Type B pancreatic cell (in vitro differentiated cells): ENCODE measurements at places on chromosomes 16 and 17. TPM values are rescaled to one million over a fixed set of nuclear protein-coding genes. Genes with fewer than 3 reads are reported as not detected.

- DNase-seq, result no peak
Measured at GRCh38 chr16:82197540-82198240, 27.7 kb upstream of the MPHOSPH6 start.

- no peak for DNase-seq
Measured at GRCh38 chr16:52256310-52257078, 290.4 kb downstream of the TOX3 start.

DNA sequence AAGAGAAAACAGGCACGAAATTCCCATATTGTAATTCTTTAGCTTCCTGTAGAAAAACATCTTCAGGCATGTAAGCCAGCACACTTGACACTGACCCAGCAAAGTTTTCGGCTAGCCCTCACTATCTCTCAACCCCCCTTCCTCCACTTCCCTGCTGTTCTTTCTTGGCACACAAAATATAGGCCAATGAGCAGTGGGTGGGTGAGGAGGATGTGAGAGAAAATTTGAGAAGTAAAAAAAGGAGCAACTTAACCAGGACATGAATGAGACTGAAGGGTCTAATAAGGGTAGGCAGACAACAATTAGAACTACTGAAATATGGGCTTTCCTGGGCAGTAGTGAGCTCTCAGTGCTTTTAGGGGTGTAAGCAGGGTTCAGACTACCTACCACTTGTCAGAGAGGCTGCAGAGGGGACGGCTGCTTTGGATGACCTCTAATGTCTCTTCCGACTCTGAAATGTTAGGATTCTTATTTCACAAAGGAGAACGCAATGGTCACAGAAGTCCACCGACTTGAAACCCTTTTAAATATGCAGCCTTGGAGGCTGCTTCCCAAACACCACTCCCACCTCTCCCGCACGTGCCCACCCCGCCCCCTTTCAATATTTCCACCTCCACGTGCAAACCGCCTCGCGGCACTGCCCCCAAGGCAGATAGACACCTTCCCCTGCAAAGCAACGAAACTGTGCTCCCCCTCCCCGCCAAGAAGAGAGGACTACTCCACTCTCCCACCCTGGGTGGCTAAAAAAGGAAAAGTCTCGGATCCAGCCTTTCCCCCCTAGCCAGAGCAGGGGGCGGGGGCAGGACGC lies 889 bp downstream of the MBTD1 start:
- no peak for DNase-seq

- DNase-seq, result no peak
Measured at GRCh38 chr17:31486351-31487062, 95.0 kb downstream of the RAB11FIP4 start.

DNA sequence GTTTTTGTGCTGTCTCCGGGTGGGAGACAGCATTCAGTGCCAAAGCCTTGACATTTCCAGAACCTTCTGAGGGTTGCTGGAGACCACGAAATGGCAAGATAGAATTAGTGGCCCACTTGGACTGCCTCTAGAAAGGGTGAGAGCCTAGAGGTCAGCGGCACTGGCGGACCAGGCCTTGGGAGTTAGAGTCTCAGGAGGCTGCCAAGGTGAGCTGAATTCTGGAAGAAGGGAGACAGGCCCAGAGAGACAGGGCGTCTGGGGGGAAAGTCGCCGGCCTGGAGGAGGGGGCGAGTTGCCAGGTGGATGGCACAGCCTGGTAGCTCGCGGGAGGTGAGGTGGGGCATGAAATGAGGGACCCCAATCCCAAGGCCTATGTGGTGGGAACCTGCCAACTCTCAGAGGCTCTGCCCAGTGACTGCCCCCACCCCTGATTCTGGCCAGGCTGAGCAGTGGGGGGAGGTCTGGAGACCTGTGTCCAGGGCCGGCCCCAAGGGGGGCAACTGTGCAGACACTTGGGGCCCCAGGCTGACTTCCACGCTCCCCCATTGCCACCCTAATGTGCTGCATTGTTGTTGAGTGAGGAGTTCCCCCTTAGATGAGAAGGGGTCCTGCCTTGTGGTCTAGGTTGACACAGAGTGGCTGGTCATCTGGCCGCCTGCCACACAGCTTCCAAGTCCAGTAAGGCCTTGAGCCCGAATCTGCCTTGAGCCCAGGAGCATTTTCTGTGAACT lies 211.1 kb upstream of the CIBAR2 start:
- DNase-seq, result no peak

DNA sequence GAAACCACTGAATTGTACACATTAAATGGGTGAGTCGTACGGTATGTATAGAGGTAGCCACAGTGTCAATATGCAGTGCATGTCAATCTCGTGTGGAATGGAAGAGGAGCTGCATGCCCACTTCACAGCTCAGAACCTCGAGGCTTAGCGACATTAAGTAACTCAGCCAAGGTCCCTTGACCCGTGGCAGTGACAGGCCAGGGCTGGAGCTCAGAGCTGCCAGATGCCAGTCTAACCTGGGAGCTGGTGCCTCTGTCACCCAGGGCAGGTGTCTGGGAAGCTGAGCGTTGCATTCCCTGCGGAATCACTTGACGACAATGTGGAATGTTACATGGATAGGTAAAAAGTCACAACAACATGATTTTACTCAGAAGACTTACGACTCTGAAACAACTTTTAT lies 298.1 kb downstream of the FOXL1 start:
- DNase-seq, result no peak

DNA sequence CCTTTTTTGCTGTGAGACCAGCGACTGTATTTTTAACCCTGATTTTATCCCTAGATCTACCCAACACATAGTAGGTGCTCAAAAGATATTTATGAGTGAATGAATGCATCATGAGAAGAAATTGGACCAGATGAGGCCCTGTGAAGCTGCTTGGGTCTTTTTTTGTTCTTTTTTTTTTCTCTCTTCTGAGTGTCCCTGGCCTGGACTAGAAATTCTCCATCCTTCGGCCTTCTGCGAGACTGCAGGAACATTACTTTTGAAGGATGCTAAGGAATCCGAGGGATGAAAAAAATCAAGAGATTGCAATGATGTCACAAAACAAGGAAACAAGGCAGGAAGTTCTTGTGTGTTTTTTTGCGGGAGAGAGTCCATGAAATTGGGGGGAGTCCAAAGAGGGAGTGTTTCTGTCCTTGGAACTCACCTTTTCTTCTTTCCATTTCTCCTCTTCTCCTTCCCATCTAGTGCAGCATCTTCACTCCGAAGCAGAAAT lies 560 bp upstream of the RUSF1 start:
- DNase-seq, result no peak

- no peak for DNase-seq
Measured at GRCh38 chr16:16830401-16830800, 451.5 kb downstream of the NPIPA7 start.

DNA sequence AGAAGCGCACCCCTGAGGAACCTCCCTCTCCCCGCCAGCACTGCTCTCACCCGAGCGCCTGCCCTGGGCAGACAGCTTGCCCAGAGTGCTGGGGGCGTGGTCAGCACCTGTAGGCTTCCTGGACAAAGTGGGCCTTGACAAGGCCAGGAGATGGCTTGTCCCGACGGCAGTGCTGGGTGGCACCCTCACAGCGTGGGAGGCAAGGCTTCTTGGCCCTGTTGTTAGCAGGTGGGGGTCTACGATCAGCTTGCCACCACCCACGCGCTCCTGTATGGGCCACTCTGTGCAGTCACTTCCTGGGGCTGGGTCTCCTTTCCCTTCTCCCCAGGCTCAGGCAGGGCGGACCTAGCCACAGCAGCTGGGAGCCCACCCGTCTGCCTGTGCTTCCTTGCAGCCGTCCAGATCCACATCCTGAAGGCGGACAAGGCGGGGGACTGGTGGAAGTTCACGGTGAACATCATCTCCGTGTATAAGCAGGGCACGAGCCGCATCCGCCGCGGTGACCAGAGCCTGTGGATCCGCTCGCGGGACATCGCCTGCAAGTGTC lies 218.0 kb downstream of the NTN1 start:
- DNase-seq, result no peak

GRCh38 chr16:81616321-81617020 lies 162.6 kb upstream of the PLCG2 start:
- no peak for DNase-seq

GRCh38 chr16:15792563-15792971 lies 64.3 kb downstream of the MYH11 start:
- DNase-seq, result no peak

DNA sequence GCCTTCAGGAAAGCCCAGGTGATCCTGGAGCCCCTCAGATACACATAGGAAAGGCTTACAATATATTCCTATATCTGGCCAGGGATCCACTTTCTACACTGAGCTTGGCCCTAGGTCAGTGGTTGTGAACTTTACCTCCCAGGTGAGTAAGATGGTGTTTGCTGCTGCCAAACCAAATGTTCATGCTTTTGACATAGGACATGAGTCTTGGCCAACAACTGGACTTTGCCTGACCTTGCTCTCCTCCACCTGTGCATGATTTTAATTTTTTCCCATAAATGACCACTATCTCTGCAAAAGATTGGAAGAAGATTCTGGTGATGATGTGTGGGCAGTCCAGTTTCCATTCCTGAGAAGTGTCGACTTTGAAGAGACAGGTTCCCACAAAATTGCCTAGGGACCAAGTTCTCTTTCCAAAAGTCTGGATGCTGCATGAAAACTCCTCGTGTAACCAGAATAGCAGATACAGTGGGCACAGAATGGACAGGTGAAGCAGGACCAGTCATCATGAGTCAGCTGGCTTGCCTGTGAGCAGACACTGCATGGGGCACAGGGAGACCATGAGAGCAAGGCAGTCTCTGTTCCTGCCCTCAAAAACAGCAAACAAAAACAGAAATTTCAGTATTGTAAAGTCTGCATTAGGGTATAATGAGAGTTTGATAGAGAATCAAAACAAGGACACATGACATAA lies 226.4 kb upstream of the MON1B start:
- no peak for DNase-seq

GRCh38 chr16:54503856-54504219 lies 217.3 kb upstream of the IRX3 start:
- no peak for DNase-seq

DNA sequence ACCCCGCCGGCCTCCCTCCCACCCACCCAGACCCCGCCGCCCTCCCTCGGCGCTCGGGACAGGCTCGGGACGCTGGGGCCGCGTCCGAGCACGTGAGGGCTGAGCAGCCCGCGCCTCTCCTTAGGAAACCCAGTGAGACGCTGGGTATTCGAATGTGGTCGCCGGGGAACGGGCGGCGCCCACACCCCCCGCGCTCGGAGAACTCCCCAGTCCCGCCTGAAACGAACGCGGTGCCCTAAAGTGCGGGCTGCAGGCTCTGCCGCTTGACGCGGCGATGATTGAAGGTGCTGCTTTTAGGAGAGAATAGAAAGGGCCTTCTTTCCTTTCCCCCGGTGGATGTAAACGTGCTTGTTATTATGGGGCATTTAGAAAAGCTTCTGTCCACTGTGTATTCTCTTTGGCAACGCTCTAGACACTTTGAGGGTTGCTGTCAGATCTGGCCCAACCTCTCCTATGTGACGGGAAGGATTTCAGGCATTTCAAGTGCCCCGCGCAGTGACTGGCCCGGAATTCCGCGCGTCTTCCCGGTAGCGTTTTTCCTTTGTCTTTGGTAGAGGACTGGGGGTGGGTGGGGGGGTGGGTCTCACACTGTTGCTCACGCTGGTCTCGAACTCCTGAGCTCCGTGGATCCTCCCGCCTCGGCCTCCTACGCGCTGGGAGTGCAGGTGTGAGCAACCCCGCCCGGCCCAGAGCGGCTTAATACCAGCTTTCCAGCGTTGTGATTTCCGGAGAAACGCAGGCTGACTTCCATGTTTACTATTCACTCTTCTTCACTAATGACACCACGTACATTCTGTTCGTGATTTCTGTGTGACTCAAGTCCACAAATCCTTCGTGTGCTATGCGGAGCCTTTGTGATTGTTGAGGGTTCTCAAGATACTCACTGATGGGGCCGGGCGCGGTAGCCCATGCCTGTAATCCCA lies 21.8 kb upstream of the FOXK2 start:
- no peak for DNase-seq

DNA sequence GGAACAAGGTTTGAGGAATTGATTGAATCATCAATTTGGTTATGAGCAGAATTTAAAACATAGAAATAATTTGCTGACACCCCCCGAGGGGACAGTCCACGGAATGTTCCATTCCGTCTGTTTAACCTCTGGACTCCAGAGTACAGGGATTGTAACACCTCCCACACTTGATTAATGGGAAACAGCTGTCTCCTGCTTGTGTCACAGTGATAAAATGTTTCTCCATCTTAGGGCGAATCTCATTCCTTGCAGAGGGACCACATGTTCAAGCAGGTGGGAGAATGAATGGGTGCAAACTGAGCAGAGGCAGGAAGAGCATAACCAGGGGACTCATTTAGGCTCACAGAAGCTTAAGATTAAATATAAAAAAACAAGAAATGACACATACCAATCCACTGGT lies 249.5 kb upstream of the RBFOX1 start:
- DNase-seq, result no peak

GRCh38 chr17:31155208-31155810 lies 60.5 kb downstream of the NF1 start:
- DNase-seq, result no peak

- no peak for DNase-seq
Measured at GRCh38 chr17:43822570-43823190, 10.3 kb downstream of the MPP3 start.

DNA sequence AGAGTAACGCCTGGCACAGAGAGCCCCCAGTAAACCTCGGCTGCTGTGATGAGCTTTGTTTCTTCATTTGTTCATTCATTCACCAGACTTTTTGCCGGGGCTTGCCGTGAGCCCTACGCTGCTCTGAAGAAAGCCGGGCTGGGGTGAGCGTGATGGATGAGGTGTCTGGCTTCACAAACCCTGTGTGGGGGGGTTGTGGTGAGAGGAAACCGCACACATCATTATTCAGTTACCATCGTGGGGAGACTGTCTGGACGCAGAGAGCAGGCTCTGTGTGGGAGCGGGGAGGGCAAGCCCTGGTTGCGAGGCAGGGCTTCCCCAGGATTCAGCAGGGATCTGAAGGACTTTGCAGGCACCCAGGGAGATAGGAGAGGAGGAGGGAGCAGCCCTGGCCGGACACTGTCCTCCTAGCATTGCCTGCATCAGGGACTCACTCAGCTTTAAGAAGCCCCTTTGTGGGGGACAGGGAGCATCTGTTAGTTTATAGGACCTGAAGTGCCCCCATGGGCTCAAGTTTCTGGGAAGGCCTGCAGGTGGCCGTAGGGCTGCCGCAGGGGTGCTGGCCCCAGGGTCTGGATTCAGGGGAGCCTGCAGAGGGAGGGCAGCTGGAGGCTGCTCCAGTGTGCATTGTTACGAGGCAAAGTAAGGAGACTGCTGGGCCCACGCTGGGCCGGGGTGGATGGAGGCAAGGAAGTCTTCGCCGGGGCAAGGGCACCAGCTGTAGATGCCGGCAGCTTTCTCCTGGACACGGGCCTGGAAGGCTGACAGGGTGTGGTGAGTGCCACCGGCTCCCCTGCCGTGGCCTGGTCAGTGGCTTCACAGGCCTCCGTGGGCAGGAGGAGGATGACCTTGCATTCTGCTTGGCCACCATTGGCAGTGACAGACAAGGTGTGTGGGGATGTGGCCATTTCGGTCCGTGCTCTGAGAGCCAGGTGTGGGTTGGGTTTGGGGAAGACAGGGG lies 334.5 kb downstream of the SEC14L1 start:
- DNase-seq, result no peak

PITPNM3 gene
- 4.3 and 7.7 TPM in 2 replicates for total RNA-seq

LGALS9B gene
- 0.29 and 0.36 TPM in 2 replicates for total RNA-seq

TBC1D28 gene
- total RNA-seq, result not detected in 2 replicates

HBQ1 gene
- 1.1 and 1.5 TPM in 2 replicates for total RNA-seq

CBX2 gene
- total RNA-seq, result 21.6 and 72.0 TPM in 2 replicates

CHST4 gene
- total RNA-seq, result 0.33 TPM in 1 of 2 replicates, not detected in the other

KRTAP4-7 gene
- not detected in 2 replicates for total RNA-seq

SPN gene
- total RNA-seq, result 0.14 and 0.31 TPM in 2 replicates

RNF167 gene
- 98.8 and 132 TPM in 2 replicates for total RNA-seq
